ENCODE measurements at places on chromosomes 12 and 14.

GRCh38 chr12:1435456-1435855, 158.9 kb downstream of the FBXL14 start:
- DNase-seq, result no peak

DNA sequence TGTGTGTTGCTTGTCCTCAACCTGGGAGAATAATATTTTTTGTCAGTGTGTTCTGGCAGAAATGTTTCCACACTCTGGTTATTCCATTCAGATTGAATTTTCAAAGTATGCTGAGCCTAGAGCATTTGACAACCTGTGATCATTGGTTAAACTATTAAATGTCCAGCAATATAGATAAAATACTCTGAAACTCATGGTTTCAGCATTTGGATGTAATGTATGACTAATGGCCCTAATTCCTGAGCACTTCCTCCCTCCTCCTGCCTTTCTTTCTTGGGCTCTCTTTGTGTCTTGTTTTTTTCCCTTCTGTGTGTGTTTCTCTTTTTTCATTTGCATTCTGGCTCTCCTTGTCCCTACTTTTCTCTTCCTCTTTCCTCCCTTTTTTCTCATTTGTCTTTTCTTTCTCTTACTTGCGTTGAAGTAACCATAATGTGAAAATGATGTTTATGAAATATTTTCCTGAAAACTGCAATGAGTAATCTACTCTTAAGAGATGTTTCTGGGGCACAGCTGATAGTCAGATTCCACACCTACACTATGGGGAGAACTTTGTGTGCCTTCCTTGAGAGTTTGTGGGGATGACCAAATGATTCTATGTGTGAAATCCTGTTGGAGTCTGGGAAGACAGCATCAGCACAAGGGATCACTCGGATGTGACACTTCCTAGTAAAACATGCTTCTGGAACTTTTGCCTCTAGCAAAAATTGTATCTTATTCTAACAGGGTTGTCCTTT, 74.6 kb downstream of the FRMD6 start:
- no peak for DNase-seq

GRCh38 chr14:71001742-71002141, 94.5 kb downstream of the PCNX1 start:
- no peak for DNase-seq

DNA sequence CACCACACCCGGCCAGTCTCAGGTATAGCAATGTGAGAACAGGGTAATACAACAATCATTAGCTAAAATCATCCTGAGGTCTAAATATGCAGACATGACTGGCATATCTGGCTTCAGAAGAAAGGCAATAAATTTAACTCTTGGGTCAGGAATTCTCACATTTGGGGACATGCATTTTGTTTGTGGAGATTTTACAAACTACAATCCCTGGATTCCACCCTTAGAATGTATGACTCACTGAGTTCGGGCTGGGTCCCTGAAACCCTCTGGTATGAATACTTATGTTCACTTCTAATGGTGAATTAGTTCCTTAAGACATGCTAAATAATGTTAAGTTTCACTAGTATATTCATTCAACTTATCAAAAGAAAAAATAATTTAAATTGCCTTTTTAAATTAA, 98.9 kb upstream of the HMGA2 start:
- no peak for DNase-seq

DNA sequence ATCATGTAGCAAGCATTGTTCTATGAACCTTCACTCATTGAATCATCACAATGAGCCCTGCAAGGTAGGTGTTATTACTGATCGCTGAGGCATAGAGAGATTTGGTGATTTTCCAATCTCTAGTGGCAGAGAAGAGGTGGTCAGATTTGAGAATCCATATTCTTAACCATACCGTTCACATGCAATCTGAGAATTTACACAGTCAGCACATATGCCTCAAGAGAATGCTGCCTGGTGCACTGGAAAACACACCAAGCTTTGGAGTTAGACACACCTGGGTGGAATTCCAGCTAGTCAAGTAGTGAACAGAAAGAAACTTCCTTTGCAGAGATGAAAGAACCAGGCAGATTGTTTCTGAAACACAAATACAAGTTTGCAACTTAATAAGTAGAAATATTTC, 94.1 kb downstream of the LGR5 start:
- no peak for DNase-seq

DNA sequence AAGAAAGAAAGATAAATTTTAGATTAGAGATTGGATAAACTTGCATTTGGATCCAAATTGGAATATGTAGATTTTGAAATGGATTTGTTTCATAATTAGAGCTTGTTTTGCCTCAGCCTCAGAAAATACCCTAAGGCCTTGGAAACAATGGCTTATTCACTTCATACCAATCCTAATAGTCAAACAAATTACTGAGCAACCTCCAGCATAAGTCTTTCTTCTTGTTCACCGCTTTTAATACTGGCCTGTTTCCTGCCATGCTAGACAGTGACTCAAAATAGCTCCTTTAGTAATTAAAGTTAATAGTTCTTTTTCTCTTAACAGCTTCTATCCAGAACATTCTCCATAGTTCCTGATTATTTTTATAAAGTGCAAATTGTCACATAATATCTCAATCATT, 110.9 kb upstream of the DNM1L start:
- peak; percentile 60 for DNase-seq

GRCh38 chr14:56813143-56813551, 2.9 kb upstream of the OTX2 start:
- DNase-seq, result no peak

DNA sequence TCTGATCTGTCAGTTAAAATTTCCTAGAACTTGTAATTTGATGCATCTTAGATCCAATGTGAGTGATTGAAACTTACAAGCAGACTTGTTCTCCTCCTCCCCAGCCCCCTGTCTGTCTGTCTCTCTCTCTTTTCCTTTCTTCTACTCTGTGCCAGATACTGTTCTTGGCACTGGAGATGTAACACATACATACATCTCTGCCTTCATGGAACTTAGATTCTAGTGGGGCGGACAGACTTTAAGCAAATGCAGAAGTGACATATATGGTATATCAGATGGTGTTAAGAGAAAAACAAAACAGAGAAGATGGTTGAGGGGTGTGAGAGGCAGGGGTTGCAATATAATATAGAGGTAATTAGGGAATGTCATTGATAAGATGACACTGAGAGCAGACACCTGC, 6.6 kb downstream of the CHST11 start:
- no peak for DNase-seq

GRCh38 chr14:24179294-24179960, 7.5 kb downstream of the REC8 start:
- DNase-seq, result no peak

DNA sequence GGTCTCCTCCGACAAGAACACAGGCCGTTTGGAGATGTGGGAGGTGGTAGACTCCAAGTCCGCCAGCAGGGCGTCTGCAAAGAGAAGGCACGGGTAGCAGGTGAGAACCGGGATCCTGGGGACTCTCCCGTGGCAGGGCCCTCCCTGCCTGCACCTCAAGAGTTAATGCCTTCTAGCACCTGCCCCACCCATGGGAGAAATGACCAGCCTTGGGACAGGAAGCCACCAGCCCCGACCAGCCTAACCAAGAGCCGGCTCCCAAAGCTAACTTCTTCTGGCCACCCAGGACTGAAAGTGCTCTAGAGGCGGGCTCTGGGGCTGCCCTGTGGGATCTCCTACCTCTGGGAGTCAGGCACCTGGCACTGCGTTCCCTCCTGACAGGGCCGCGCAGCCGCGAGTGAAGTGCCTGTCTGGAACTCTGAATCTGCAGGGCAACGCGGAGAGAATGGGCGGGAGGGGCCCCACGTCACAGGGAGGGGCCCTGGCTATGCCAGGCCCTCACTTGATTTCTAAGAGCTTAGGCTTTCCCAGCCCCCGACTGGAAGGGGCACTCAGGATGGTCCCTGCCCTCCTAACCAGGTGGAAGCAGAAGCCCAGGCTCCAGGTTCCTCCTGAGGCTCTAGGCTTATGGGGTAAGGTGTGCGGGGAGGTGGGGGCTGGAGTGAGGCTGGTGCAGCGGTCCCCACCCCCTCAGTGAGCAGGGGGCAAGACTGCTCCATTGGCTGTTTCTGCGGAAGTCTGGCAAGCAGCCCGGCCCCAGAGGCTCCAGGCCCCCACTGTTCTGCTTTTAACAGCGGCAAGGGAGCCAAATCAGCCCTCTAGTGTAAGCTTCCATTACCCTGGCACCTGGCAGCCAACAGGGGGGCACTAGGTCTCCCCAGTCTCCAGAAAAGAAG, 23.6 kb upstream of the RPLP0 start:
- DNase-seq, result peak; percentile 86

DNA sequence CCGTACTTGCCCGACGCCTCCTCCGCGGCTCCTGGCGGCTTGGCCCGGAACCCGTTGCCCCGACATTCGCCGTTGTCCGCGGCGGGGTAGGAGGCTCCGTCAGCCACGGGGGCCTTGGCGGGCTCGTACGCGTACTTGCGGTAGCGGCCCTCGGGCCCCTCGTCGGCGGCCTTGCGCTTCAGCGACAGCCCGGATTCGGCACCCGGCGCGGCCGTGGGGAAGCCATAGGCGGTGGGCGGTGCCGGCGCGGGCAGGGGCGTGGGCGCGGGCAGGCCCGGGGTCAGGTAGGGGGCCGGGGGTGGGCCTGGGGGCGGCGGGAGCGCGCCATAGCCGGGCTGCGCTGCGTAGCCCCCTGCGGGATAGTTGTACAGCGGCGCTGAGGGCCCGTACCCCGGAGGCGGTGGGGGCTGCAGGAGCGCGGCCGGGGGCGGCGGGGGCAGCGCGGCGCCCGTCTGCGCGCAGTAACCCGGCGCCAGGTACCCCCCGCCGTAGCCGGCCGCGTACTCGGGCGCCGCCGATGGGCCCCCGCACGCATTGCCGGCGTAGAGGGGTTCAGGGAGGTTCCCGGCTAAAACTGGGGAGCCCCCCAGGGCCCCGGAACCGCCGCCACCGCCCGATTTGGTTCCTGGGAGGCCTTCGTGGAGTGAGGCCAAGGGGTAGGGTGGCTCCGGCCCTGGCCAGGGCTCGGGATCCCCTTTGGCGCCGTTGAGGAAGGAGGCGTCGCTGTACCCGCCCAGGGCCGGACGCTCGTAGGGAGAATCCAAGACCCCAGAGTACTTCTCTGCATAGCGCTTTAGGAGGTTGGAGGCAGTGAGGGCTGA, 26.9 kb downstream of the FIGNL2 start:
- no peak for DNase-seq
